ENCODE measurements at places on chromosomes 7 and 10.

DNA sequence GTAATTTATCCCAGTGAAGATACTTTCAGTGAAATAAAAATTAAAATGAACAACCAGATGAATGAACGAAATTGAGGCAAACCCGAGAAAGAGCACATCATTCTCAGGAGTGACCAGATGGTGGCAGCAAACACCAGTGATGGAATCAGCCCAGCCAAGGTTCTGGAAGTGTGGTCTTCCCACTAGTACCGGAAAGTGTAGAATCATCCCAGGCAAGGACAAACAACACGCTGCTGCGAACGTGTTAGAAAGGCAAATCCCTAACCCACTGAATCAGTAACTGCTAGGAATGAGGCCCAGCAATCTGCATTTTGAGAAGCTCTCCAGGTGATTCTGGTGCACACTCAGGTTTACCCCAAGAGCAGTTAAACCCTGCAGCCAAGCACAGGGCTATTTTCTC is 15.5 kb upstream of the SLC18A3 start:
- DNase-seq, result no peak

- DNase-seq, result no peak
These were observed 192.9 kb upstream of the SH2B2 start for GRCh38 chr7:102093599-102094315.

- no peak for DNase-seq
These were observed 26.2 kb downstream of the IKZF1 start for GRCh38 chr7:50330696-50331095.

- no peak for DNase-seq
These were observed 79.7 kb downstream of the BTAF1 start for GRCh38 chr10:92003258-92003657.

DNA sequence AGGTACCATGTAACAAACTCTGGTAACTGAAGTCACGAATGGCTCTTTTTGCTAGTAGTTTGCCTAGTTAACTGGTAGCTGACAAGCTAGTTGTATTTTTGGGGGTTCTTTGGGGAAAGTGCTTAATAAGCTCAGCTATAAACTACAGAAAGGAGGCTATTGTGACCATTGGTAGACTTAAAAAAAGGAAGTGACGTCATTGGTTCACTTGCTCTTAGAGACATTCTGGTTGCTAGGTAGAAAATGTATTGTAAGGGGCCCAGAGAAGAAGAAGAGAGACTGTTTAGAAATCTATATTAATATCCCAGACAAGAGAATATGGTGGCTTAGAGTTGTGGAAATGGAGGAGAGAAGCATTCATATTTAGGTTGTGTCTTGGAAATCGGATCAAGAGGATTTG is 103.0 kb downstream of the NXPH1 start:
- no peak for DNase-seq

GRCh38 chr10:94571081-94571480 is 25.5 kb downstream of the HELLS start:
- DNase-seq, result no peak

DNA sequence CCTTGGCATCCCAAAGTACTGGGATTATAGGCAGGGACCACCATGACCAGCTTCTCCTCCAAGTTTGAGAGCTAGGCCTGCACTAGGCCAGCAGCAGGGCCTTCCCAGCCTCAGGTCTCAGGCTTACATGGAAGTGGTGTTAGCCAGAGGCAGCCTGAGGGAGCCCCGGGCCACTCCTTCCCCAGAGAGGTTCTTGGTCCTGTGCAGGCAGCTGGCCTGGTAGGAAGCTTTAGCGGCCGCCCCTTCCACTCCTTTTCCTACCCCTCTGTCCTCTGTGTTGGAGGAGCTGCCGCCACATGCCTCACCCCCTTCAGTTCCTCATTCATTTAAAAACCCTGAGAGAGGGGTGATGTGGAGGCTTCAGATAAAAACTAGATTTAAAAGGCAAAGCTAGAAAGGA is 40.3 kb downstream of the TSPAN15 start:
- DNase-seq, result no peak

- DNase-seq, result no peak
These were observed 119.0 kb downstream of the PTPN20 start for GRCh38 chr10:47030191-47030703.

- DNase-seq, result no peak
These were observed 54.1 kb upstream of the MKRN1 start for GRCh38 chr7:140533394-140533872.

DNA sequence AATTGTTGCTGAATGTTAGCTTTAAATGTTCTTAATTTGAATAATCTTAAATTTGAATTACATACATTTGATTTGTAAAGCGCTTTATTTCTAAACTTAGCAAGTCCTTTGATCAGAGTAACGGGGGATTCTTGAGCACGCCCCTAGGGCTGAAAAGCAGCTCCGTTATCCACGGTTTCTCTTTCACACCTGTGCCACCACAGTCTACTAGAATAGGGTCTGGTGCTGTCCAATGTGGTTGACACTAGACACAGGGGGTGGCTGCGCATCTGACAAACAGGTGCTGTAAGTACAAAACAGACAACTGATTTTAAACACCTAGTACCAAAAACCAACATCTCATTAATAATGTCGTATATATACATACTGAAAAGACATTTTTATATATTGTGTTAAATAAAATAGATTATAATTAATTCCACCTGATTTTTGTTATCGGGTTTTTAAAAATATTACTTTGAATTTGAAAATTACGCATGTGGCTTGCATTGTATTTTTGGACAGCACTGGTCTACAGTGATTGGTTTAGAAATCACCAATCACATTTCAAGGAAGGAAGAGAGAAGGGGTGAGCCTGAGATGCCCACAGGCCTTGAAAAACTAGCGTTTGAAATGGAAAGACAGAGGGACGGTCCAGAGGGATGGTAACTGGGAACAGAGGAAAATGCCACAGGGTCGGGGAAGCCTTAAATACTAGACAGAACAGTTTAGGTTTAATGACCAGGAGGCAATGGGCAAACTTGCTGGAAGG is 7.3 kb downstream of the SEPHS1 start:
- DNase-seq, result no peak

GRCh38 chr10:101495324-101495925 is 92.6 kb downstream of the POLL start:
- DNase-seq, result no peak

Data from activated T-helper 1 cell treated with anti-CD3 and anti-CD28 coated beads, Interleukin-2, amount 50 U/mL, for 16 hours (primary cell).